ENCODE measurements at places on chromosomes 2 and 18.

GRCh38 chr2:151289972-151290866 is 751 bp upstream of the NMI start:
- DNase-seq, result peak; percentile 57

DNA sequence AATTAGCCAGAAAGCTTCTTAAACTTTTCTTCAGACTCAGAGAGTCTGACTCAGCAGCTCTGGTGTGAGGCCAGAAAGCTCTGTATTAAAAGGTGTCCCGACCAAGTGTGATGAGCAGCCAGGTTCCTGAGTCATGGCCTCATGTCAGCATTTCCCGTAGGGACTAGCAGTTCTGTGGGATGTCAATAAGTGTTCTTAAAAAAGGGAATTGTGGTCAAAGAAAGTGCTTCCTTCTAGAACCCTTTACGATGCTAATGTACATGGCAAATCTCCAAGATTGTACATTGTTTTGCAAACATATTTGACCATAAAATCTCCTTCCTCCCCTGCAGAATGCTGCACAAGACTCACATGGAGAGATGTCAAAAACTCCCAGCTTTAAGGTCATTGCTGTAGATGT is 80.1 kb downstream of the PLA2R1 start:
- DNase-seq, result peak; percentile 85

- no peak for DNase-seq
These were observed 397.4 kb upstream of the SALL3 start for GRCh38 chr18:78582181-78582709.

DNA sequence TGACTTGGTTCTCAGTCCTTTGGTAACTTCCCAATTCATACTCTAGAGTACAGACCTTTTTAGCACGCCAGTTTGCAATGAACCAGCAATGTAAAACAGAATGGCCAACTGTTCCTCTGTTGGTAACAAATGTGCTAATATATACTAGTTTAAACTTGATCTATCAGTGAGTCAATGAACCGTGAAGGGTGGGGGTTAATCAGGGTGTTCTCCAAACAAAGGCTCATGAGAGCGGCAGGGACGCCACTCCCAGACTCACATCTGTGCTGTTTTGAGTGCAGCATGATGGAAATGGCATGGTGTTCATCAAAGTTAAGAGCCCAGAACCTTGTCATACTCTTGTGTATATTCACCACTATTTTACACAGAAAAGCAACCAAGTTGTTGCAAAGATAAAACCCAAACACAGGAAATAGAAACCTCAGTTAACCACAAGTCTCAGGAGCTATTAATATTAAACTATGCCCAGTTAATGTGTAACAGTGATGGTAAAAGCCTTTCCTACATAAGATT is 70.3 kb downstream of the CERKL start:
- DNase-seq, result no peak

- no peak for DNase-seq
These were observed 226.6 kb downstream of the OSR1 start for GRCh38 chr2:19131871-19132270.
